ENCODE measurements at places on chromosomes 5 and 9. TPM values are rescaled to one million over a fixed set of nuclear protein-coding genes. Genes with fewer than 3 reads are reported as not detected.

Gene GARIN3
- total RNA-seq, result not detected

Gene PRLR
- 13.0 TPM for total RNA-seq

Gene TXNDC8
- total RNA-seq, result not detected

Gene RNF224
- 0.09 TPM for total RNA-seq

Gene OBP2B
- not detected for total RNA-seq
